ENCODE measurements at places on chromosomes 13 and 19. TPM values are rescaled to one million over a fixed set of nuclear protein-coding genes. Genes with fewer than 3 reads are reported as not detected.
A peak's percentile ranks its signal among the peaks of the same experiment; 100 is the strongest.

DNA sequence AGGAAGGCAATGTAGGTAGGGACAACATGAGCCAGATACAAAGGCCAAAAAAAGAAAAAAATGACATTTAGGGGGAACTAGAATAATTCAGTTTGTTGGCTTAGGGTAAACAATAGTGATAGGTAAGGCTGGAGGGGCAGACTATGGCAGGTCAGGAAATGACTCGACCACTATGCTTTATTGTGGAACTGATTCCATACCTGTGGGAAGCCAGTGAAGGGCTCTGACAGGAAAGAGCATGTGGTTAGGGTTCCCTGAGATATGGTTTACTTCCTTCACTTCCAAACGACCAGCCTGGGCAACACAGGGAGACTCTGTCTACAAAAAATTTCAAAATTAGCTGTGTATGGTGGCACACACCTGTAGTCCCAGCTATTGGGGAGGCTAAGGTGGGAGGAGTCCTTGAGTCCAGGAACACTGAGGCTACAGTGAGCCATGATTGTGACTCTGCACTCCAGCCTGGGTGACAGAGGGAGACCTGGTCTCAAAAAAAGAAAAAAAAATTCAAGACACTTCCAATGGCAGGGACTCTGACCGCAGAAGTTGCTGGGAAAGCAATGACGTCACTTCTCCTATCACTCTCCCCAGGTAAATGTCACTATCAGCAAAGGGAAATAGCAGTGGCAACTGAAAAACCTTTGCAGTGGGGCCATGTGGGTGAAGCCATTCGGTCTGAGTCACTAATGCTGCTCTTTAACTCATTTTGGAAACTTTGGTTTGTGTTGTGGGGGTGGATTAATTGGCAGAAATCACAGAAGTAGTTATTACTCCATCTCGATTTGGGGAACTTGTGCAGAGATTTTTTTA is 192.8 kb upstream of the TSC22D1 start:
- H3K4me3 ChIP-seq, result no peak overlapping the region
- peaks cover 4% of the 10 kb centered on the region for H3K4me1 ChIP-seq
- no peaks in the 10 kb centered on the region for H3K36me3 ChIP-seq

GRCh38 chr19:50461066-50461875 is 15.0 kb upstream of the EMC10 start:
- peaks cover under 1% of the 10 kb centered on the region for H3K4me1 ChIP-seq
- DNase-seq, result no peak
- no peaks in the 10 kb centered on the region for H3K36me3 ChIP-seq
- H3K27ac ChIP-seq, result no peak overlapping the region

DNA sequence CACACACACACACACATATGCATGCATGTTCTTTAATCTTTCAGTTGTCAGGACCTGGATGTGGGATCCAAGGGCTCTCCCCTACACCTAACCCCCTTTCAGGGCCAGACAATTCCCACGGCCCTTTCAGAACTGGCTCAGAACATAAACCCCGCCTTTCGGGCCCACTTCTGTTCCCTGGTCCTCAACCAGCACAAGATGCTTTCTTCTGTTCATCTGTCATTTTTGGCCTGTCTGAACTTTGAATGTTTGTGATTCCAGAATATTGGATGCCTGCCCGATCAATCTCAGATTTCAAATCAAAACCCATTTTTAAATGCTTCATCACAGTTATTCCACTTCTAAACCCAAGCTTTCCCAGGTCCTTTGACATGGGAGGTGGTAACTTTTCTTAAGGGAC is 167.3 kb downstream of the USP12 start:
- no peaks in the 10 kb centered on the region for H3K27me3 ChIP-seq
- DNase-seq, result no peak
- H3K36me3 ChIP-seq, result no peaks in the 10 kb centered on the region
- H3K4me1 ChIP-seq, result peaks cover 18% of the 10 kb centered on the region
- H3K27ac ChIP-seq, result no peak overlapping the region

GRCh38 chr13:68066879-68067513 is 836.9 kb upstream of the PCDH9 start:
- no peak overlapping the region for H3K27ac ChIP-seq
- no peaks in the 10 kb centered on the region for H3K36me3 ChIP-seq
- H3K4me3 ChIP-seq, result no peak overlapping the region
- H3K4me1 ChIP-seq, result no peaks in the 10 kb centered on the region
- no peak for DNase-seq
- no peaks in the 10 kb centered on the region for H3K27me3 ChIP-seq

DNA sequence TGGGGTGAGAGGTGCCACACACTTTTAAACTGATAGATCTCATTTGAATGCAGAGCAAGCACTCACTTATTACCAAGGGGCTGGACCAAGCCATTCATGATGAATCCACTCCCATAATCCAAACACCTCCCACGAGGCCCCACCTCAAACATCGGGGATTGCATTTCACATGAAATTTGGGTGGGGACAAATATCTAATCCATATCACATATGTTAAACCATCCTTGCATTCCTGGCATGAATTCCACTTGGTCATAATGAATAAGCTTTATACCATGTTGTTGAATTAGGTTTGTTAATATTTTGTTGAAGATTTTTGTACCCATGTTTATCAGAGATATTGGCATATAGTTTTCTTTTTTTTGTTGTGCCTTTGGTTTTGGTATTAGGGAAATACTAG is 1198.7 kb upstream of the ATXN8OS start:
- DNase-seq, result no peak
- H3K4me3 ChIP-seq, result no peak overlapping the region
- H3K27me3 ChIP-seq, result no peaks in the 10 kb centered on the region
- no peaks in the 10 kb centered on the region for H3K4me1 ChIP-seq
- no peaks in the 10 kb centered on the region for H3K36me3 ChIP-seq
- H3K27ac ChIP-seq, result no peak overlapping the region

The ZNF547 gene
- total RNA-seq, result 1.1 TPM

The ATP4B gene
- total RNA-seq, result not detected

GRCh38 chr19:48398102-48398374 is 4.6 kb downstream of the GRIN2D start:
- H3K4me1 ChIP-seq, result peaks cover 21% of the 10 kb centered on the region
- no peaks in the 10 kb centered on the region for H3K36me3 ChIP-seq
- peaks cover 9% of the 10 kb centered on the region for H3K27me3 ChIP-seq

DNA sequence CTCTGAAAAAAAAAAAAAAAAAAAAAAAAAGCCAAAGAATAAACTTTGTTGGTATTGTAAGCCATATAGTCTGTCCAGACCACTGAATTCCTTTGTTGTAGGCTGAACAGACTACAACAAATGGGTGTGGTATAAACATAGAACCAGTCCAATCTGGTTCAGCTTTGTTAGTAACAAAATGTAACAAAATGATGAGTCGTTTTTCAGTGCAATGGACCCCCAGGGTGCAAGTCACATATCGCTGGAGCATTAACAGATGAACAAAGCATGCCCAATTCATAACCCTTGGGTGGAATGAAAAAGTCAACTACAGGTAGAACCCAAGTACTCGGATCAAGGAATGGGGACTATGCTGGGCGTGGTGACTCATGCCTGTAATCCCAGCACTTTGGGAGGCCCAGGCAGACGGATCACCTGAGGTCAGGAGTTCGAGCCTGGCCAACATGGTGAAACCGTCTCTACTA is 13.6 kb upstream of the FCHO1 start:
- H3K36me3 ChIP-seq, result peaks cover 14% of the 10 kb centered on the region
- no peak overlapping the region for H3K27ac ChIP-seq
- no peak for DNase-seq
- peaks cover under 1% of the 10 kb centered on the region for H3K4me1 ChIP-seq
- no peak overlapping the region for H3K4me3 ChIP-seq

DNA sequence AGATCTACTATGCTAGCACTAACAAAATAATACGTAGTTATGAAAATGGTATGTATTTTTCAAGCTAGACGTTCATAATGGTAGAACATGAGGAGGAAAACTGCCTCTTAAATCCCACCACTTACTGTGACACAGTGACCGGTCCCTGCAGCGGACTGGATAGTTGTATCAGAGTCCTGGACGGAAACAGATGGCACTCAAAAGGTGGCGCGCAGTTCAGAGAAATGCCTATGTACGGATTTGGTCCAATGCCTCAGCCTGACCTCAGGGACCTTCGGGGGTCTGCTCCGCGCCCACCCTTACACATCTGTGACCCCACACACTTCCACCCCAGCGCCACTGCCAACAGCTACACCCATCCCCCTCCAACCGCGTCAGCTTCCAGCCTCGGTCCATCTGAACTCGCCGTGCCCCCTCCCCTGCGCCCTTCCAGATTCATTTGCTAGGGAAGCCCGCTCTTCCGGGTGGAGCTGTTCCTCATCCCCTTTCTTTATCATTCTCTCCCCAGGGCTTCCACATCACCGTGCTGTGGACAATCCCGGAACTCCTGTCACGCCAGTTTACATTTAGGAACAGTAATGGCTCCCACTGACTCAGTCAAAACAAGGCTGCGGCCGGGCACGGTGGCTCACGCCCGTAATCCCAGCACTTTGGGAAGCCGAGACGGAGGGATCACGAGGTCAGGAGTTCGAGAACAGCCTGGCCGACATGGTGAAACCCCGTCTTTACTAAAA is 792 bp upstream of the LENG8 start:
- H3K36me3 ChIP-seq, result peaks cover 60% of the 10 kb centered on the region
- no peak for DNase-seq
- no peaks in the 10 kb centered on the region for H3K27me3 ChIP-seq
- peak overlapping the region; percentile 98 for H3K27ac ChIP-seq

- peak overlapping the region; percentile 79 for H3K27ac ChIP-seq
- DNase-seq, result no peak
- H3K4me3 ChIP-seq, result no peak overlapping the region
- H3K4me1 ChIP-seq, result no peaks in the 10 kb centered on the region
- no peaks in the 10 kb centered on the region for H3K27me3 ChIP-seq
- H3K36me3 ChIP-seq, result no peaks in the 10 kb centered on the region
These were observed 81.5 kb upstream of the SLC7A1 start for GRCh38 chr13:29676941-29677452.

The ZNF296 gene
- total RNA-seq, result 4.0 TPM

GRCh38 chr19:29372921-29373797 is 152.6 kb upstream of the VSTM2B start:
- no peak for DNase-seq
- no peak overlapping the region for H3K4me3 ChIP-seq
- no peaks in the 10 kb centered on the region for H3K4me1 ChIP-seq
- H3K27me3 ChIP-seq, result no peaks in the 10 kb centered on the region

GRCh38 chr13:64992314-64992713 is 2237.8 kb downstream of the PCDH9 start:
- no peak overlapping the region for H3K27ac ChIP-seq
- H3K27me3 ChIP-seq, result no peaks in the 10 kb centered on the region
- H3K36me3 ChIP-seq, result no peaks in the 10 kb centered on the region
- H3K4me1 ChIP-seq, result no peaks in the 10 kb centered on the region
- no peak overlapping the region for H3K4me3 ChIP-seq

- DNase-seq, result no peak
- H3K4me3 ChIP-seq, result no peak overlapping the region
- H3K4me1 ChIP-seq, result no peaks in the 10 kb centered on the region
- no peaks in the 10 kb centered on the region for H3K27me3 ChIP-seq
These were observed 53.5 kb upstream of the TSC22D1 start for GRCh38 chr13:44629465-44630183.

DNA sequence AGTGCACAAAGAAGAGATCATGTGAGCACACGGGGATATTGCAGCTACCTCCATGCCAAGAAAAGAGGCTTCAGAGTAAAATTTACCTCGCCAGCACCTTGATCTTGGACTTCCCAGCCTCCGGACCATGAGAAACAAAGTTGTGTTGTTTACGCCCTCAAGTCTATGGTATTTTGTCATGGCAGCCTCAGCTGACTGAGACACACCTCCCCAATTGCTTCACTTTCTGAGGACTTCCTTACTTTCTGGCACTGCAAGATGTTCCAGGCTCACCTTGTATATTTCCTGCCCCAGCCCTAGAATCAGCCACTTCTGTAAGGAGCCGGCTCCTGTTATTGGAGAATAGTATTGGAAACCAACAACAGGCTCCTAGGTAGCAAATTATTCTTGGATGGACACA is 6.6 kb upstream of the CEBPG start:
- no peak for DNase-seq
- H3K27me3 ChIP-seq, result no peaks in the 10 kb centered on the region
- H3K4me3 ChIP-seq, result no peak overlapping the region
- no peak overlapping the region for H3K27ac ChIP-seq

GRCh38 chr13:97505017-97505416 is 71.0 kb downstream of the RAP2A start:
- no peaks in the 10 kb centered on the region for H3K4me1 ChIP-seq
- H3K27ac ChIP-seq, result no peak overlapping the region
- H3K36me3 ChIP-seq, result no peaks in the 10 kb centered on the region
- no peaks in the 10 kb centered on the region for H3K27me3 ChIP-seq
- no peak for DNase-seq
- no peak overlapping the region for H3K4me3 ChIP-seq

The TSHZ3 gene
- total RNA-seq, result 5.3 TPM

- H3K36me3 ChIP-seq, result no peaks in the 10 kb centered on the region
- no peaks in the 10 kb centered on the region for H3K27me3 ChIP-seq
These were observed 1.9 kb downstream of the GNG8 start for GRCh38 chr19:46634045-46634655.

GRCh38 chr13:44191504-44192171 is 182.0 kb upstream of the SERP2 start:
- no peaks in the 10 kb centered on the region for H3K36me3 ChIP-seq
- no peaks in the 10 kb centered on the region for H3K27me3 ChIP-seq

- no peak for DNase-seq
- H3K36me3 ChIP-seq, result no peaks in the 10 kb centered on the region
- no peak overlapping the region for H3K4me3 ChIP-seq
- no peak overlapping the region for H3K27ac ChIP-seq
These were observed 95.1 kb downstream of the TSHZ3 start for GRCh38 chr19:31254180-31254551.

The PDE4C gene
- total RNA-seq, result not detected

The CSNK1G2 gene
- 68.9 TPM for total RNA-seq

The CEACAM8 gene
- total RNA-seq, result not detected

The KLK1 gene
- not detected for total RNA-seq

- H3K27me3 ChIP-seq, result no peaks in the 10 kb centered on the region
- peaks cover 31% of the 10 kb centered on the region for H3K36me3 ChIP-seq
- no peak for DNase-seq
These were observed 130.4 kb downstream of the DPF1 start for GRCh38 chr19:38093587-38093986.

DNA sequence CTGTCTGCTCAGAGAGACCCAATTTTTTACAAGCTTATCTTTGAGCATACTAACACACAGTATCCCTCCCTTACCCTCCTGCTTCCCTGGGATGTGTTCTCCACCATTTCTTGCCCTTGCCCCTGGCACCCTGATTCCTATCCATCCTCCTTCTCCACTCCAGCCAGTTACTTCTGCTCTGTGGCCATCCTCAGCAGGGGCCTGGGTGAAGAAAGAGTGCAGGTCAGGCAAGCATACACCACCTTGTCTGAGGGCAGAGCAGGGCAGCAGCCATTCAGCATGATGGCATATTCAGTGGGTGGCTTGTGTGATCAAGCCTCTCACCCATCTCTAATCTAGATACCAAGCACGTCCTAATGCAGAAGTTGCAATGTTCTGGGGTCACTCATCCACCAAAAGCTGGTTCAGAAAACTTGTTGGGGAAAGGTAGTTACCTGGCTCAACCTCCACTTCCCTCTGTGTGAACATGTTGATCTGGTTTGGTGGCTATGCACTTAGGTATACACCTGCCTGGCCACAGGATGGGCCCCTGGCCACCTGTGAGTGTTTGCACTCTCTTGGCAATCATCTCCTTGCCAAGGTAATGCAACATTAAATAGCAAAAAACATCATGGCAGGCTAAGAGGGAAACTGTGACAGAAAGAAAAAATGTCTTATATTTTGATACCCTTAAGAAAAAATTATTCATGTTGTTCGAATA is 900.3 kb upstream of the MIR17HG start:
- no peak overlapping the region for H3K27ac ChIP-seq
- no peak overlapping the region for H3K4me3 ChIP-seq
- DNase-seq, result no peak
- no peaks in the 10 kb centered on the region for H3K27me3 ChIP-seq

All from esophagus squamous epithelium (tissue), 5 donors.